IMR-90 (cell line): ENCODE measurements at places on chromosomes 3 and 15. TPM values are rescaled to one million over a fixed set of nuclear protein-coding genes. Genes with fewer than 3 reads are reported as not detected.
A peak's percentile ranks its signal among the peaks of the same experiment; 100 is the strongest.

NDN gene
- 40.1 and 50.3 TPM in 2 replicates for total RNA-seq

MOBP gene
- not detected in 2 replicates for total RNA-seq

ISL2 gene
- total RNA-seq: 1.1 and 1.3 TPM in 2 replicates

CHRM5 gene
- under 0.01 TPM in 2 replicates for total RNA-seq

LYZL4 gene
- not detected in 2 replicates for total RNA-seq

SLC6A1 gene
- not detected in 2 replicates for total RNA-seq

ASB14 gene
- total RNA-seq: not detected in 2 replicates

C3orf20 gene
- not detected in 2 replicates for total RNA-seq

SLC7A14 gene
- total RNA-seq: 6.7 and 6.8 TPM in 2 replicates

IQCH gene
- total RNA-seq: 2.5 and 2.8 TPM in 2 replicates

GABRB3 gene
- total RNA-seq: 0.54 and 0.56 TPM in 2 replicates

GRCh38 chr15:92075764-92076163, 222.3 kb downstream of the SLCO3A1 start:
- no peak overlapping the region for H3K4me3 ChIP-seq
- H3K4me1 ChIP-seq: no peaks in the 10 kb centered on the region
- no peaks in the 10 kb centered on the region for H3K36me3 ChIP-seq

DNA sequence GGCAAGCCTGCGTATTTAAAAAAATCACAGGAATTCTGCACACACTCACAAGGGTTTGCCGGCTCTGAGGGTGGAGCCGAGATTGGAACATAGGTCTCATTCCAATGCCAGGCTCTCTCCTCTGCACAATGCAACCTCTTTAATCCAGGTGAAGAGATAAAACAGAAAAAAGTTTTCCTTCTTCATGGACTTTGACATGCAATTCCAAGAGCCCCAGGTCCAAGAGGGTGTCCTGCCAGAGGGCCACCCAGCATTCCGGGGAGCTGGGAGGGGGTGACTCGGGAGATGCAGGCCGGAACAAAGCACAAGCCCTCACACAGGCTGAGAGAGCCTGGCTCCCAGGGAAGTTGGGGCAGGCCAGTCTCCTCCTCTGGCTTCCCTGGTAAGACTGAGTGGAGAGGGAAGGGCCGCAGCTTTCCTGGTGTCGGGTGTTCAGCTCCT, 6.7 kb upstream of the SLC12A8 start:
- no peak overlapping the region for H3K4me3 ChIP-seq
- no peak for DNase-seq
- H3K4me1 ChIP-seq: no peaks in the 10 kb centered on the region
- H3K27me3 ChIP-seq: no peaks in the 10 kb centered on the region; the same call in 1 of the 2 replicates

DNA sequence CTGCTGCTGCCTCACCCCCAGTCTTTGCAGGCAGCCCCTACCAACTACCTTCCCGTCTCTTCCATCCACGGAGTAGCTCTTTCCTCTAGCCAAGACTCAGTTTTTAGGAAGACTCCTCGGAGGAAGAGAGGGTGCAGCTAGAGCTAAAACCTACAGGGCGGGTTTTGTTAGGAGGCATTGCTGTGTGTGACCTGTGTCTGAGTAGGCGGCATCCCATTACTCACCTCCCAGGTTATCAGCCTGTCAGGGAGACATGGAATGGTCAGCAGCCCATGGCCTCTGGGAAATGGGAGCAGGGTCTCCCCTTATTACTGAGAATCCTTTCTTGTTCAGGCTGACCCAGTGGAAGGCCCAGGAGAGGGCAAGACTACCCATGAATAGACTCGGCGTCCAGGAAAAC, 43.8 kb upstream of the FGD5 start:
- no peaks in the 10 kb centered on the region for H3K36me3 ChIP-seq
- no peak overlapping the region for H3K27ac ChIP-seq
- peaks cover 16% of the 10 kb centered on the region; the same call in 1 of the 2 replicates for H3K27me3 ChIP-seq
- H3K4me3 ChIP-seq: no peak overlapping the region
- H3K4me1 ChIP-seq: no peaks in the 10 kb centered on the region

DNA sequence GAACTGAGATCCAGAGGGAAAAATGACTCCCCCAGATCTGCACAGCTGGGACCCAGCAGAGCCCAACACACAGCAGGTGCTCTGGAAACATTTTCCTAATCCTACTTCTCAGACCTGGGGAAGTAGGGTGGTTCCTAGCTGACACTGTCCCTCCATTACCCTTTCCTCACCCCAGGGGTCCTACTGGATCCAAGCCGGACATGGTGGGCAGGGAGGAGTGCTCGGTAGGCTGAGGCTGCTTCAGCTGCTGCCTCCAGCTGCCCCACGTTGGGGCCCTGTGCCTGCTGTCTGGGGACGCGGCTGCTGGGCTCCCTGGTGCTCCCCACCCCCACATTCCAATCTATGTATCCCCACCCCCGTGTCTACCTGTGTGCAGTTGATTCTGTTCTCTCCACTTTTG, 29.8 kb upstream of the SLC6A6 start:
- H3K36me3 ChIP-seq: no peaks in the 10 kb centered on the region
- peaks cover 3% of the 10 kb centered on the region for H3K4me1 ChIP-seq
- peaks cover 3% of the 10 kb centered on the region; the same call in 1 of the 2 replicates for H3K27me3 ChIP-seq
- H3K27ac ChIP-seq: no peak overlapping the region

DNA sequence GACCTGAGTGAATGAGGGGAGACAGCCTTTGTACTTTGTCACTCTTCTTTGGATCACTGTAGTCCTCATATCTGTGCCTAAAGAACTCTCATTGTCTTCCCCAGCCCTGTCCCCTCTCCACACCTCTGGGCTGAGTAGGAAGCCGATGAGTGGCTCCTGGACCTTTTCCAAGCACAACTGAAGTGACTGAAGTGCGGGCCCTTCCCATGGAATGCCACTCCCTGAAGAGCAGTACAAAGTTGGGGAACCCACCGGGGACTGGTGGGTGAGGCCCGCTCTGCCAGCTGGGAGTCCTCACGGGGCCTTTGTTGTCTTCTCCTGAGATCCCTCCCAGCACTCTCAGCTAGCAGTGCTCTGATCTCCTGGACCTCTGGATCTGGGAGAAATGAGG, 90.1 kb downstream of the AAGAB start:
- no peaks in the 10 kb centered on the region for H3K27me3 ChIP-seq
- H3K4me3 ChIP-seq: no peak overlapping the region
- peak overlapping the region; percentile 89 for H3K27ac ChIP-seq
- H3K4me1 ChIP-seq: peaks cover 60% of the 10 kb centered on the region
- H3K36me3 ChIP-seq: peaks cover 60% of the 10 kb centered on the region

GRCh38 chr3:46135475-46135874, 72.6 kb downstream of the CCR1 start:
- peaks cover 23% of the 10 kb centered on the region for H3K27me3 ChIP-seq
- no peaks in the 10 kb centered on the region for H3K4me1 ChIP-seq
- H3K27ac ChIP-seq: no peak overlapping the region
- H3K36me3 ChIP-seq: no peaks in the 10 kb centered on the region
- H3K4me3 ChIP-seq: no peak overlapping the region

DNA sequence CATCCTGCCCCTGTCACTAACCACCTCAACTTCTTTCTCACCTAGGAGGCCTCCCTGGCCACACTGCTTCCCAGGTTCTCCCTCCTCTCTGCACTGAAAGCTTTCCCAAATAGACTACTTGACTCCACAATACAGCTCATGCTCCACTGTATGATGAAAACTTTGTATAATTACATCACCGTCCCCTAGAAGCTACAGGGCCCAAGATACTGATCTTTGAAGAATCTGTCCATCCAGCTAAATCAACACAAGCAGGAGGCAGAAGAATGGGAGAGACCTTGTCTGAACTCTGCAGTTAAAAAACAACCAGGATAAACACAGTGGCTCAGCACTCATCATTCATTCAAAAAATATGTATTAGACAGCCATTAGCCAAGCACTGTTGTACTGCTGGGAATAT, 26.4 kb upstream of the RPS17 start:
- no peaks in the 10 kb centered on the region for H3K36me3 ChIP-seq
- no peak overlapping the region for H3K27ac ChIP-seq
- no peaks in the 10 kb centered on the region for H3K27me3 ChIP-seq
- no peak overlapping the region for H3K4me3 ChIP-seq
- H3K4me1 ChIP-seq: peaks cover 9% of the 10 kb centered on the region

- no peaks in the 10 kb centered on the region for H3K27me3 ChIP-seq
- DNase-seq: no peak
- no peaks in the 10 kb centered on the region for H3K36me3 ChIP-seq
- peaks cover 8% of the 10 kb centered on the region; the same call in 1 of the 2 replicates for H3K4me1 ChIP-seq
- H3K4me3 ChIP-seq: no peak overlapping the region
- H3K27ac ChIP-seq: no peak overlapping the region
Measured at GRCh38 chr3:5136919-5137429, 14.9 kb downstream of the ARL8B start.

DNA sequence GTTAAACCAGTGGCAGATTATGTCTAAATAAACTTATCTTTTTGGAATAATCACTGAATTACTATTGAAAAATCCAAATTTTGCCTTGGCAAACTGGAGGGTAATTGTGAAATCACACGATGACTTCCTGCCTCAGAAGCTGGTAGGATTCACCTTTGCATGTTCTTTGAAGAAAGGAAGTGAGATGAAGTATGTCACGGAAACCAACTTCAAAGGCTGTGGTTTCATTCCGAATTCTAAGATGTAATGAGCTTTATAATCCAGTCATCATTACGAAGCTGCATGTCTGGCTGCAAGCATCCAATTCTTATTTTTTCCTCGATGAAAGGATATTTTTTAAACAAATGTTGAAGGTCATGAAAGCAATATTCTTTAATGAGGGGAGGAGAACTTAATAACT, 15.0 kb upstream of the ZBED2 start:
- no peak for DNase-seq
- H3K27me3 ChIP-seq: no peaks in the 10 kb centered on the region
- peaks cover 6% of the 10 kb centered on the region for H3K4me1 ChIP-seq
- no peak overlapping the region for H3K27ac ChIP-seq
- no peak overlapping the region for H3K4me3 ChIP-seq
- no peaks in the 10 kb centered on the region for H3K36me3 ChIP-seq

- no peaks in the 10 kb centered on the region for H3K36me3 ChIP-seq
- H3K4me3 ChIP-seq: no peak overlapping the region
- peaks cover 38% of the 10 kb centered on the region for H3K27me3 ChIP-seq
- H3K27ac ChIP-seq: no peak overlapping the region
- no peak for DNase-seq
Measured at GRCh38 chr15:31148297-31149087, 47.0 kb upstream of the TRPM1 start.

GRCh38 chr15:81189583-81190283, 6.9 kb upstream of the IL16 start:
- no peaks in the 10 kb centered on the region for H3K27me3 ChIP-seq
- DNase-seq: peak; percentile 99
- no peak overlapping the region for H3K4me3 ChIP-seq
- peak overlapping the region; percentile 96 for H3K27ac ChIP-seq
- peaks cover 2% of the 10 kb centered on the region; the same call in 1 of the 2 replicates for H3K36me3 ChIP-seq

DNA sequence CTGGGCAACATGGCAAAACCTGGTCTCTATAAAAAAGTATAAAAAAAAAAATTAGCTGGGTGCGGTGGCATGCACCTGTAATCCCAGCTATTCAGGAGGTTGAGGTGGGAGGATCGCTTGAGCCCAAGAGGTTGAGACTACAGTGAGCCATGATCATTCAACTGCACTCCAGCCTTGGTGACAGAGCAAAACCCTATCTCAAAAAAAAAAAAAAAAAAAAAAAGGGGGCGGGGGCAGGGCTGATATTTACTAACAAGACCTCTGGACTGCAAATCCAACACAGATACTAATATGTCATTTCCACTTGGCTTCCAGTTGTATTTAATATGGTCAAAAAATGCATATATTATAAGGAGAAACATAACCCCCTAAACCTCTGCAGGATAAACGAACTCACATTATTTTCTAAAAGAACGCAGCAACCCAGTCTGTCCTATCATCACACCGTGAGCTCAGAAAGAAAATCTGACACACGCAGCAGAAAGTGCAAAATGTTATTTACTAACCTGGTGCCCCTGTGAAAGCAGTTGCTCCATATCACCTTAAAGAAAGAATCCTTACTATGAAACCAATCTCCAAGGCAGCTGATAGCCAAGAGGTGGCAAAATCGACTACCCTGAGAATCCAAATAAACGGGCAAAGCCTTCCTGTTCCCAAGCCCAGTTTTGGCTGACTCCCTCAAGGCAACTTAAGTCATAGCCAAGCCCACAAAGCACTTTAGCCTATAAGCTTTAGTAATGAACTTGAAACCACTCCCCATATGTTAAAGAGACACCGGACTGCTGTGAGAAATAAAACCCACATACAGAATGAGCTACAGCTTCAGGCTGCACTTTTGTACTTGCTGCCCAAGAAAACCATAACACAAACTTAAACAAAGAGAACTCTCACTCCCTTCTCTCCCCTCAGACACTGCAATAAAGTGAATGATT, 39.3 kb downstream of the PLD1 start:
- no peak overlapping the region for H3K27ac ChIP-seq
- no peaks in the 10 kb centered on the region for H3K27me3 ChIP-seq
- peak; percentile 92 for DNase-seq
- H3K4me3 ChIP-seq: peak overlapping the region; percentile 75
- 0 out of 2 replicates have a peak, but pooled peaks cover 3% of the 10 kb centered on the region for H3K4me1 ChIP-seq
- H3K36me3 ChIP-seq: no peaks in the 10 kb centered on the region

- H3K4me3 ChIP-seq: no peak overlapping the region
- H3K36me3 ChIP-seq: no peaks in the 10 kb centered on the region
- no peaks in the 10 kb centered on the region for H3K27me3 ChIP-seq
Measured at GRCh38 chr3:188006726-188007393, 147.1 kb upstream of the LPP start.

DNA sequence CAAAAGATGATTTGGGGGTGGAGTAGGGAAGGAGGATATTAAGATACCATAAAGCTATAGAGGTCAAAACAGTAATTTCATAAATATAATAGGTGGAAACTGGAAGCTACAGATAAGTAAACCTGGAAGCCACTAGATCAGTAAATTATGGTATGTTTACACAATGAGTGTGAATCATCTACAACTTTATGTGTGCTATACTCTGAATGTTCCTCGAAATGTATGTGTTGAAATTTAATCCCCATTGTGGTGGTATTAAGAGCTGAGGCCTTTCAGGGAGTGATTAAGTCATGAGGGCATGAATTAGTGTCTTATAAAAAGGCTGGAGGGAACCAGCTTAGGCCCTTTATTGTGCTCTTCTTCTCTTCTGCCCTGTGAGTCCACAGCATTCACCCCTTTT, 25.2 kb downstream of the EOMES start:
- no peak overlapping the region for H3K4me3 ChIP-seq
- no peaks in the 10 kb centered on the region for H3K36me3 ChIP-seq
- H3K27me3 ChIP-seq: peaks cover 2% of the 10 kb centered on the region; the same call in 1 of the 2 replicates
- H3K27ac ChIP-seq: no peak overlapping the region

- peaks cover 5% of the 10 kb centered on the region for H3K27me3 ChIP-seq
- DNase-seq: no peak
- H3K4me1 ChIP-seq: no peaks in the 10 kb centered on the region
Measured at GRCh38 chr15:62124973-62125303, 40.1 kb downstream of the C2CD4B start.

- H3K27ac ChIP-seq: no peak overlapping the region
- no peaks in the 10 kb centered on the region for H3K4me1 ChIP-seq
- no peak for DNase-seq
- H3K36me3 ChIP-seq: no peaks in the 10 kb centered on the region
- H3K27me3 ChIP-seq: peaks cover 38% of the 10 kb centered on the region
Measured at GRCh38 chr3:127475391-127475790, 115.1 kb downstream of the TPRA1 start.

DNA sequence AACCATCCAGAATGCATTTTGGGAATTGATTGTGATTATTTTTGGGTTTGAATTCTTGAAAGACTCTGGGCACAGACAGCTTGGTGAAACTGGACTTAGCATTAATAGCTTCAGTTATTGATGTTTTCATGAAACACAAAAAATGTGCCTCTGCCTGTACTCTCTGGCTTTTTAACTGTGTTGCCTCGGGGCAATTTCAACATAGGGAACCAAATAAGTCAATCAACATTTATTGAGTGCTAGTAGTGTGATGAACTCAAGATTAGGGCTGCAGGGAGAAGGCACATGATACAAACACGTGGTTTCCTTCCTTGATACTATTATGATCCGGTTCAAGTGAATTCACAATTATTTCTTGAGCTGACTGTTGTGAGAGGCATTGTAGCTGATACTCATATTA, 50.8 kb downstream of the UNC13C start:
- no peak for DNase-seq
- H3K4me1 ChIP-seq: no peaks in the 10 kb centered on the region
- H3K36me3 ChIP-seq: no peaks in the 10 kb centered on the region
- no peak overlapping the region for H3K4me3 ChIP-seq
- H3K27me3 ChIP-seq: no peaks in the 10 kb centered on the region
